ENCODE measurements at places on chromosomes 3 and 15.

DNA sequence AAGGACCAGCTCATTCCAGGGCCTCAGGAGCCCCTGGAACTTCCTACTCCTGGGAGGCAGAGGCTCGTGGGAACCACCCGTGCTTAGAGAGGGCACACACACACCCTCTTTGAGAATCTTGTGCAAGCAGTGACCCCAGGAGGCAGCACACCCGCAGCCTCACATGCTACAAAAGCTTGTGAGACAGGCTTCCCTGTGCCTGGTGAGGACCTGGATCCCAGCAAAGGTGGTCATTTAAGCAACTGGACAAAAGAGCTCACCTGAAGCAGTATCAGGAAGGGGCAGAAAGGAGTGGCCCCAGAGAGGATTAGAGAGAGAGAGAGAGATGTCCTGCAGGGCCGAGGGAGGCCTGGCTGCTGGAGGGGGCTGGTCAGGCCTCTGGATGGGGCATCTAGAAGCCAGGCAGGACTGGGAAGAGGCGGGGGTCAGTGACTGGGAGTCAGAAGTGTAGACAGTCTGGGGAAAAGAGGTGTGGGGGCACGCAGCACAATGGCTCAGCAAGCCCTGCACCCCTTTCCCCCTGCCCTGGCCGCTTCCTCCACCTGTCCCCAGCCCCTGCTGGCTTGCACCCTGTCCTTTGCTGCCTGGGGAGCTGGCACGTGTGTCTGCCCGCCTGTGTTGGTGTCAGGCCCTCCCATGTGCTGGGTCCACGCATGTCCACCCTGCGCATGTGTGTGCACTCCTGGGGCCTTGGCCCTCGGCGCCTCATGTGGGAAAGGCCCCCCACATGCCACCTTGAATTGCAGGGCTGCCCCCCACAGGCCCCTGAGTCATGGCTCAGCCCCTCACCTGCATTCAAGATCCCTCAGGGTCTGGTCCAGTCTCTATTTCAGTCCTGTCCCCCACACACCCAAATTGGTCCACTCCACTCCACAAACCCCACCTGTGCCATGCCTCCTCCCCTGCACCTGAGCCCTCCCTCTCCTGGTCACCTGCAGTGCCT is 36.9 kb downstream of the TSPAN3 start:
- no peak for DNase-seq

DNA sequence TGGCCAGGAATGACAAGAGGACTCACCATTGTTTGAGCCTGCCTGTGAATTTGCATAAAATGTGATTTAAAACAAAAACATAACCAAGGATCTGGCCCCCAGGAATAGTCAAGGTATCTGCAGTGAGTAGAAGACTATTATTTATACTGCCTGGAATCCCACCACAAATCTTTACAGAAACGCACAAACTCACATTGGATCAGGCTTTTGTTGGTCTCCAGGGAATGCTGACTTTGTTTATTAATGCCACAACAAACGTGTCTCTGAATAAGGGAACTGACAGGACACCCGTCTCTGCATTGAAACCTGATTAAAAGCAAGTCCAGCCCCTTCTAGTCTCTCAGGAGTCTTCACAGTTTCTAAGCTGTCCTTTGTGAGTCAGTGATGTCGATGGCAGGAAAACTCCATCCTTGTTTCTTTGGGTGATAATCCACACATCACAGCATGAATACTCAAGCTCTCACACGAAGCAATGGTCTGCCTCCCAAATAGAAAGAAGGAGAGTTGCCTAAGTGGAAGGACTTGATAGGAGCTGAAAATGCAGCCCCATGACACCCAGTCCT is 37.7 kb downstream of the CLDN18 start:
- DNase-seq, result no peak

DNA sequence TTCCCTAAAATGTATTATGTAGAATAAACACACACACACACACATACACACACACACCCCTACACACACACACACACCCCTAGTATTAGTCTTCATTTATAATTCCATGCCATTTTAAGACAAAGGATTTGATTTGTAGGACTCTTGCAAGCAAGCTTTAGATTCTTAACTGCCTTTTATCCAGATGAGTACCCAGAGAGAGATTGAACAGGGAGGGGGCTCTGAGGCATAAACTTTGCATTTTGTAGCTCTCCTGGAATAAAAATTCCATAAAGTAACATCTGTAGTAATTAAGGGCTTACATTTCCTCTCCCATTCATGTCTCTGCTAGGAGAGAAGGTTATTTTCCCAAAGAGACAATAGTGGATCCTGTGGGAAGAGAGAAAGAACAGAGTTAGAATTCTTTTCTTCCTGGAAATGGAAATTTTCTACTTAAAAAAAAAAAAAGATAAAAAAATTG is 479.4 kb downstream of the RBMS3 start:
- DNase-seq, result no peak

- DNase-seq, result no peak
These were observed 9.8 kb downstream of the RTP1 start for GRCh38 chr3:187207062-187207461.

- no peak for DNase-seq
These were observed 13.2 kb upstream of the CLRN1 start for GRCh38 chr3:150985711-150986110.

- DNase-seq, result no peak
These were observed 38.2 kb downstream of the CDIN1 start for GRCh38 chr15:36617529-36618196.

- no peak for DNase-seq
These were observed 108.8 kb downstream of the ARNT2 start for GRCh38 chr15:80512726-80513660.

- DNase-seq, result no peak
These were observed 6.9 kb downstream of the MAP1A start for GRCh38 chr15:43524254-43524845.

DNA sequence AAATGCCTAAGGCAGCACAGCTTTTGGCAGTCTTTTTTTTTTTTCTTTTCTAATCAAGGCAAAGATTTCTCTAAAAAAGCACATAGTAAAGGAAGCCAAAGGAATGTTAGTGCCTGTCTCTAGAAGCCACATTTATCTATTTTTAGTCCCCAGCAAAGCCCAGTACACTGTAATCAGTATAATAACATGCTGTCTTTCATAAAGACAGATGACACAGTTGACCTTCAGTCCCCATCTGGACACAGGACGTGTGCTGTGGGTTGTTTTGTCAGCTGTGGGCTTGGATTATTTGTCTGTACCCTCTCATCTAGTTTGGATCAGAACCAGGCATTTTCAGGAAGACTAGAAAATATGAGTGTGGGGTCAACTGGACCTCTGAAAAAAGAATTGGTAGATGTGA is 110.4 kb upstream of the CTNNB1 start:
- DNase-seq, result no peak

All from activated T-helper 9 cell treated with anti-CD3 and anti-CD28 coated beads, Interleukin-2, amount 50 U/mL, for 16 hours (primary cell).